NCI-H187 treated with DMSO at 0.1 percent for 48 hours (cell line): ENCODE measurements at places on chromosomes 6 and 20.

GRCh38 chr6:88653936-88654335, 309.5 kb downstream of the RNGTT start:
- no peak for DNase-seq

DNA sequence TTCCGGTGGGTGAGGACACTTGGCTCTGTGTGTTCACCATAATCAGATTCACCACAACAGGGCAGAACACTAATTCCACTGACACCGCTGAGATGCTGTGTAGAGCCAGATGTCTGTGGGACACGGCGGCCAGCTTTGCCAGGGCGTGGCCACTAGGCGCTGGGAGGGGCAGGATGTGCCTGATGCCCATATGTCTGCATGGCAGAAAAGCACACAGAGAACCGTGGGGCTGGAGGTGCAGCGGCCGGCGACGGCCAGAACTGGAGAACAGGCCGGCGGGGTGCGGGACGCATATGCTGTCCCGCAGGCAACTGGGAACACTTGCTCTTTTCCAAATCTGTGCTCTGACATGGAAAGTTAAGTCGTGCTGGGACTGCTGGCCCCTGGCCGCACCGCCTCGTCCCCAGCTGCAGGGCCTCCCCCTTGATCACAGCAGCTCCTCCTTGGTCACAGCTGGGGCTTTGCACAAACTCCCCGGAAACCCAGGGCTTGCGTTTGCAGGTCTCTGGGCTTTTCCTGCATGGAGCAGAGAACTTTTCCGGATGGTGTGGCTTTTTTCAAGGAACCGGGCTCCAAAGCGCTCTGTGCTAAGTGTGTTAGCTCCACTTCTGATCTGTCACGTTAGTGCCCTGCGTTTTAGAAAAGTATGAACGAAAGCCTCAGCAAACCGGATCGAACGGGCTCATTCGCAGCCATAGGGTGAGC, 31.1 kb downstream of the NTSR1 start:
- DNase-seq, result no peak

DNA sequence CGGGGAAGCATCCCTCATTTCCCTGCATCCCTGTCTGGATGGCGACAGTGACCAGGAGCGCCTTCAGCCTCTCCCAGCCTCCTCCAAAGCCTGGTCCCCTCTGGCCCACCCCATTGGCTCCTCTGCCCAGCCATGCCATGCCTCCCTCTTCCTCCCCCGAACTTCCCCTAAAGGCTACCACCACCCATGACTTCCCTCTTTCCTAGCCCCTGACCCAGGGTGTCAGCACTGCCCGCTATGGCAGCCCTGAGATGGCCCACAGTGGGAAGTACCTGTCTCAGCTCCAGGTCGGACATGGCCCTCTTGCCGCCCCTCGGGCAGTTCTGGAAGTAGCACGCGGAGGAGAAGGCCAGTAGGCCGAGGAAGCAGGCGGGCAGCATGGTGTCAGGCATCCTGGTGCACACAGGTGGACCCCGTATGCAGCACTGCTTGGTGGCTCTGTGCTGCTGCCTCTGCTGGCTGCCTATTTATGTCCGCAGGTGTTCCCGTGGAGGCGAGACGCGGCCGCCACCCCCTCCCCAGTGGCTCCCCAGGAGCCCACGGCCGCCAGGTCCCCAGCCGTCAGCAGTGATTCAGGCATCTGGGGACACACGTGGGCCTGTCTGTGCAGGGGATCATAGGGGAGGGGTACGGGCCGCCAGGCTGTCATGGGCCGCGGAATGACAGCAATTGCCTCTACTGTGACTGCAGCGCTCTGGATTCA, at the start of gene AVP:
AVP (minus strand) TSS at position 442 of the 703 bp plus-strand sequence; CDS start at position 392, 50 bp downstream.
- DNase-seq, result no peak

DNA sequence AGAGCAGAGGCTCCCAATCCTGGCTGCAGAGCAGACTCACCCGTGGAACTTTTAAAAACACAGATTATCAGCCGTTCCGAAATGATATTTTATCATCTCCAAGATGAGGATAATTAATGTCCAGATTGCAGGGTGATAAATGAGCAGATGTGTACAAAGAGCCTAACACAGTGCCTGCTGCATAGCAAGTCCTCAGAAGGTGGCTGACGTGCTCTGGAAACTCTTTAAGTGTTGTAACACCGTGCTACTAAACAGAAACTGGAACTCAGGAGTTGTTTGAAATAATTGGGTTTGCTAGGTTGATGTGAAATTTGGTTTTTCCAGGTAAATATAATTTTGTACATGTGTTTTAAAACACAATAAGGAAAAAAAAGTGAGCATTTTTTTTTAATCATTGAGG, 118.0 kb downstream of the ARMC2 start:
- DNase-seq, result no peak

DNA sequence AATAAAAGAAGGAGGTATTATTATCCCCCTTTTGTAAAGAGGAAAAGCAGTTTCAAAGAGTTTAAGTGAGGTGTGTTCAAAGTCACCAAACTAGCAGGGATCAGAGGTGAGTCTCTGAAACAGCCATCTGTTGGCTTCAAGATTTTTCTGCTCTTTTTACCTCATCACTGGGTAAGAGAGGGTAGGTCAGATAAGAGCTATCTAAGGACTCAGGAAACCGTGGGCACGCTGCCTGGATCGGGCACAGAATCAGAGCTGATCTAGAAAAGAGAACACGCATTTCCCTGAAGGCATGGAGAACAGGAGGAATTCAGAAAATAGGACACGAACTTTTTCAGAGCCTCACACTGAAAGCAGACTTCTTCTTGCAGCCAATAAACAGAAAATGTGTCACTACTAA, 65.8 kb upstream of the LY86 start:
- DNase-seq, result no peak

DNA sequence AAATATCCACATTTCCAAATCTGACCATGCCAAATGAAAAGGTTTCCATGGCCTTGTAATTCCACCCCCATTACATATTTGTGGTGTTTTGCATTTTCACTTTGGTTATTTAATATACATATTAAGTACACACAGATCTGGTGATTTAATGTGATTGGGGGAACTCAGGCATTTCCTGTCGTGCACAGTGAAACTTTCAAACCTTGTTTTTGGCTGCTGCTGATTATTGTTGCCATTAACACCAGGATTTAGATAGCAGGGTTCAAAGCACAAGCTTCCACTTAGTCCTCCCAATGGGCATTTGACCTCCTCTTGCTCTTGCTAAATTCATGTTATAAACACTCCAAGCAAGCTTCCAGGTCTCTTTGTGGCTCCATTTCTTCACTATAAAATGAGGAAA, 166.5 kb downstream of the SOBP start:
- no peak for DNase-seq

DNA sequence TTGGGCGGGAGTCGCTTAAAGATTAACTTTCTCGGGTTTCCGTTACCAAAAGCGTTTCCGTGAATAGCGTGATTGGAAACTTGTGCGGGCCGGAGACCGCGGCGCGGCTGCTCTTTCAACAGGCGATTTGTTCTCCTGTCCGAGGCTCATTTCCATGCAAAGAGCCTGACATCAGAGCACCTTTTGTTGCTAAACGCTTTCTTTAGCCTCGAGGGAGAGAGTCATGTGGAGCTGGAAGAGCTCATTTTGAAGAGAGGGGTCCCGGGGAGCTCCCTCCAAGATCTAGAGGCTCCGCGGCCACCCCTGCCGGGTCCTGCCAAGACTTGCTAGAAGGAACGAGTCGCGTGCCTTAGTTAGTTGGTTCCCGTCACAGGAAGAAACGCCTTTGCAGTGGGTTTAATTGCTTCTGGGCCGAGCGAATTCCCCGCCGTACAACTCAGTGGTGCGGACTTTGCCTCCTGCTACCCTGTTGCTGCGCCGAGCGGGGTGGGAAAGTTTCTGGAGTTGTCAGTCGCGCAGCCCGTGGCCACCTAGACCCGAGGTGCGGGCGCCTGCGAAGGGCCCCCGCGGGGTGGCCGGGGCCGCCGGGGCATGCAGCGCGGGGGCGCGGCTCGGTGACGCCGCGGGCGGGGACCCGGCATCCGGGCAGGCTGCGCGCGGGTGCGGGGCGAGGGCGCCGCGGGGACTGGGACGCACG, at the start of gene SASH1:
SASH1 (plus strand) TSS at position 489 of the 697 bp plus-strand sequence. CDS start 230 bp downstream, outside the sequence.
- peak; percentile 30 for DNase-seq

GRCh38 chr6:16805243-16805950, 44.1 kb upstream of the ATXN1 start:
- DNase-seq, result no peak

DNA sequence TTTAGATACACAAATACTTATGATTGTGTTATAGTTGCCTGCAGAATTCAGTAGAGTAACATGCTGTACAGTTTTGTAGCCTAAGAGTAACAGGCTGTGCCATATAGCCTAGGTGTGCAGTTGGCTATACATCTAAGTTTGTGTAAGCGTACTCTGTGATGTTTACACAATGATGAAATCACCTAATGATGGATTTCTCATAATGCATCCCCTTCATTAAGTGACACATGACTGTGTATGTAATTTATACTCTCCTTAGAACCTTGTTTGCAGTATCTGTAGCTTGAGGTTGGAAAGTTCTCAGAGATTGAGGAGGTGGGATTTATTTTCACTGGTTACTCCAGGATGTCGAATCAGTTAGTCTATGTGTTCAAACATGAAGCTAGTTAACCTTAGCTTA, 67.0 kb upstream of the TMEM30A start:
- DNase-seq, result no peak

DNA sequence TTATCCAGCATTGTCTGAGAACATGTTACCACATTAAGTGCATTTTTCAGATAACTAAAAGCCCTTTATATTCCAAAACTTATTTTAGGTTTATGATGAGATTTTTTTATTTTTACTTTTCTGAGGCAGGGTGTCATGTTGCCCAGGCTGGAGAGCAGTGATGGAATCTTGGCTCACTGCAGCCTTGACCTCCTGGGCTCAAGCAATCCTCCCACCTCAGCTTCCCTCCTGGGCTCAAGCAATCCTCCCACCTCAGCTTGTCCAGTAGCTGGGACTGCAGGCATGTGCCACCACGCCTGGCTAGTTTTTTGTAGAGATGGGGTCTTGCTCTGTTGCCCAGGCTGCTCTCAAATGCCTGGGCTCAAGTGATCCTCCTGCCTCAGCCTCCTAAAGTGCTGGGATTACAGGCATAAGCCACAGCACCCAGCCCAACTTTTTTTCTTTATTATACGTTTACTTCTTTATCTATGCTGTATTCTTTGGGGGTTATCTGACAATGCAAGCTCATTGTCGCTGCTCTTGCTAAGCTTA, 6.2 kb downstream of the DYNLT1 start:
- no peak for DNase-seq

GRCh38 chr6:22029171-22029570, 267.7 kb downstream of the PRL start:
- no peak for DNase-seq

DNA sequence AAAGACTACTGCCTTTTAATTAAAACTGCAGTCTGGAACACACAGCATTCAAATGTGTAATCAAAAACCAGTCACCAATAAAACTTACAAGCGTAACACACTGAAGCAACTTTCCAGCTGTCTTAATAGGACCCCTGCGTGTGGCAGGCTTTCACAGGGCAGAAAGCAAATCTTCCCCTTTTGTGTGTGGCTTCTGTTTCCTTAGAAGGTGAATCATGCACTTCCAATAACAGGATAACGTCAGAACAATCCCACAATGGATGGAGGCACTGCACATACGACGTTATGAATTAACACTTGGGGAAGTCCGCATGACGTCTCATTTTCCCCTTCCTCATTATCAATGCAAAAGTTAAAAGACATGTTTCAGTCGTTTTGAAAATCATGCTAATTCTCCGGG, 44.8 kb downstream of the INSM1 start:
- DNase-seq, result no peak

GRCh38 chr20:45970646-45971424, 1.2 kb downstream of the ZNF335 start:
- DNase-seq, result no peak

GRCh38 chr6:129312880-129313279, 397.1 kb downstream of the ARHGAP18 start:
- no peak for DNase-seq

- peak; percentile 28 for DNase-seq
Measured at GRCh38 chr20:9609887-9610502, 95.6 kb downstream of the LAMP5 start.

GRCh38 chr6:37653933-37654565, 43.6 kb downstream of the MDGA1 start:
- DNase-seq, result no peak

GRCh38 chr6:111061508-111061907, 25.8 kb upstream of the SLC16A10 start:
- DNase-seq, result no peak

DNA sequence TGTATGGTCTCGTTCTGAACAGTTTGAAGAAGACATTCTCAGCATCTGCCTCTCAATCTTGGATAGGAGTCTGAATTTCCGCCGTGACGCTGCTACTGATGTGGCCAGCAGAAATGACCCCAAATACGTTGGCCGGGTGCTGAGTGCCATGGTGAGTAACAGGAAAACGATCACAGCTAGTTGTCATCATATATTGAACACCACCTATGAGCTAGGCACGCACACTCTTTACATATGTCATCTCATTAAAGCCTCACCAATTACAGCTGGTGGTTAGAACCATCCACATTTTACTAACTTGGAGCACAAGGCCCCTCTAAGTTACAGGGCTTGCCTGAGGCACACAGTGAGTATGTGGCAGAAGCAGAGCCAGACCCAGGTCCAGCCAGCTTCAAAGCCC, 17.1 kb downstream of the TGM3 start:
- DNase-seq, result no peak

DNA sequence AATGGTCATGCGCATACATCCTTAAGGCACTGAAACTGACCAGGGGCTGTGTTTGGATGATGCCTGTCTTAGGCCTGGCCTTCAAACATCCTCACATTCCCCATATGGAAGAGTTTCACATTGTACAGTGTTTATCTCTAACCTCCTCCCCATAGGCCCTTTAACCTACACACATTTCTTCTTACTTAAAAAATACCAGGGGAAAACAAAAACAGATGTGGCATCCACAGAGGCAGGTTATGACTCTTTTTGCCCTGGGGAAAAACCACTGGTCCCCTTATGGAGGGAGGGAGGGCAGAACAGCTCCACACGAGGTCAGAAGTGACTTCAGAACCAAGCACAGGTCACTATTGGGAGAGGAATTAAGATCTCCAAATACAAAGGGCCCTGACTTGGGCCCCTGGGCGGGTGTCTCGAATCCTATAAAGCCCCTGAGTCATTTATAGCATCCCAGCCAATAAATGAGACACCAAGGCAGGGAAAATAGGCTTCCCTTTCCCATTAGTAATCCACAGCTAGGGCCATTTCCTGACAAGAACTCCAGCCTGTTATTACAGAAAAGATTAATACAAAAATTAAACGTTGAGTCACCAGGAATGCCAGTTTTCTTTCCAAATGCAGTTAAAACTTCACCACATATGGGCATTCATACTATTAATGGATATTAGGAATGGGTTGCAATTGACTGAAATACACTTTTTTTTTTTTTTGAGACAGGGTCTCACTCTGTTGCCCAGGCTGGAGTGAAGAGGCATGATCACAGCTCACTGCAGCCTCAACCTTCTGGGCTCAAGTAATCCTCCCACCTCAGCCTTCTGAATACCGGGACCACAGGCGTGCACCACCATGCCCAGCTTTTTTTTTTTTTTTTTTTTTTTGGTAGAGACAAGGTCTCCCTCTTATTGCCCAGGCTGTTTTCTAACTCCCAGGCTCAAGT, 107.2 kb downstream of the ATP9A start:
- no peak for DNase-seq

- DNase-seq, result no peak
Measured at GRCh38 chr6:80445751-80446150, 339.3 kb downstream of the BCKDHB start.

- no peak for DNase-seq
Measured at GRCh38 chr20:38205001-38205400, 39.9 kb upstream of the TGM2 start.

- no peak for DNase-seq
Measured at GRCh38 chr6:14573703-14574290, 456.2 kb downstream of the CD83 start.

- DNase-seq, result no peak
Measured at GRCh38 chr6:28281288-28282064, at the start of gene PGBD1. Gene PGBD1, plus strand, starts transcription at chr6:28281572. Its CDS starts 2,242 bp downstream, at chr6:28283814.

- no peak for DNase-seq
Measured at GRCh38 chr6:25259756-25260155, 19.4 kb upstream of the CARMIL1 start.
